ENCODE measurements at places on chromosomes 6 and 20. TPM values are rescaled to one million over a fixed set of nuclear protein-coding genes. Genes with fewer than 3 reads are reported as not detected.

The OPRM1 gene
- 0.08 TPM for polyA plus RNA-seq

The PRR18 gene
- 0.12 TPM for polyA plus RNA-seq

The ULBP2 gene
- polyA plus RNA-seq = 0.88 TPM

GRCh38 chr20:42370075-42370474, 751.9 kb upstream of the CHD6 start:
- DNase-seq = no peak

- peak; percentile 80 for DNase-seq
These were observed at the start of gene TEAD3 for GRCh38 chr6:35496841-35497570. TEAD3 (minus strand) TSS chr6:35497079.

GRCh38 chr6:117498159-117498558, 15.7 kb downstream of the DCBLD1 start:
- no peak for DNase-seq

- DNase-seq = no peak
These were observed 141.6 kb downstream of the CD24 start for GRCh38 chr6:106832766-106833510.

- peak; percentile 86 for DNase-seq
These were observed 49.0 kb upstream of the RNF24 start for GRCh38 chr20:4064144-4064909.
